ENCODE measurements at places on chromosomes 1 and 21.

DNA sequence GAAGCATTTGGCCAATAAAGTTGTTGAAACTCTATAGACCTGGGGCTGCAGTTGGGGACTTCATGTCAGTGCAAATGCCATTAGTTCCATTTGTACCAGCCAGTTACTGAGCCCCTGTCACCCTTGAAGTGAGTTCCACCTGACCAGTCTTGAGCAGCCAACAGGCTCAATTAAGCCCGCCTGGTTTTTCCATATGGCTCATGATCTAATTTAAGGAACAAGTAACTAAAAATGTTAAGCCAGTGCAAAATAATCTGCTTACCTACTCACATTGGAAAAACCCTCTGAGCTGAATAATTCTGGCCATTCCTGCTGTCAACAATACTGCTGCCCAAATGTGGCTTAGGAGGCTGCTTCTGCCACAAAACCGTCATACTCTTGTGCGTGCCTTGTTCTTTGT lies 21.6 kb downstream of the NSUN4 start:
- DNase-seq, result no peak

GRCh38 chr1:199851439-199852140 lies 175.9 kb upstream of the NR5A2 start:
- DNase-seq, result no peak

GRCh38 chr1:190226006-190226405 lies 251.7 kb downstream of the BRINP3 start:
- no peak for DNase-seq

DNA sequence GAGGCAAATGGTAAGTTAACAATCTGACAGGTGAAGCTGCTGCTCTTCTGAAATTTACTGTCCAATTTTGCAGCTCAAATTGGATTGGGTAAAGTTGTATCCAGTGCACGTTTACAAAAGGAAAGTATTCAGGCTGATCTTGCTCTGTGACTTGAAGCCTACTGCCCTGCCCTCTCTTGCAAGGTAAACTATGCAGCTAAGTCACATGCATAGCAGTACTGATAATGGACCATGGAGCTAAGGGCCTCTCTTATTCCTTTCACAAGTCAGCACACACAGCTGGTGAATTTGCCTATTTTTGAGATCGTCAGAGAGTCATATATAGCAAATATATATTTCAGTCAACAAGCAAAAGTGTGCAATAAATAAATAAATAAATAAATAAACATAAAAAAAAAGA lies 23.2 kb downstream of the XCL1 start:
- no peak for DNase-seq

DNA sequence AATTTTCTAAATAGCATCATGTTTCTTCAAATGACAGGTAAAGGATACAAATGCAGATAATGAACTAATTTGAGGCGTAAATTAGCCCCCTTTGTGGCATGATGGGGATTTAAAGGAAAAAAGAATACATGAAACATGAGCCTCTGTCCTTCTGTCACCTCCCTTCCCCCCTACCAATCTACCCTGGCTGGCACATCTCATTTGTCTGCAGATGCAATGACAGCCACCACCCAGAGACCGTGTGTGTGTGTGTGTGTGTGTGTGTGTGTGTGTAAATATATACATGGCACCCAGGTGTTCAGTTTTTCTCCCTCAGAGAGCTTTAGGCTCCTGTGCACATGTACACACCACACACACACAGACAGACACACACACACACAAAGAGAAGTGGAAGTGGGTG lies 451.1 kb downstream of the RWDD3 start:
- DNase-seq, result no peak

DNA sequence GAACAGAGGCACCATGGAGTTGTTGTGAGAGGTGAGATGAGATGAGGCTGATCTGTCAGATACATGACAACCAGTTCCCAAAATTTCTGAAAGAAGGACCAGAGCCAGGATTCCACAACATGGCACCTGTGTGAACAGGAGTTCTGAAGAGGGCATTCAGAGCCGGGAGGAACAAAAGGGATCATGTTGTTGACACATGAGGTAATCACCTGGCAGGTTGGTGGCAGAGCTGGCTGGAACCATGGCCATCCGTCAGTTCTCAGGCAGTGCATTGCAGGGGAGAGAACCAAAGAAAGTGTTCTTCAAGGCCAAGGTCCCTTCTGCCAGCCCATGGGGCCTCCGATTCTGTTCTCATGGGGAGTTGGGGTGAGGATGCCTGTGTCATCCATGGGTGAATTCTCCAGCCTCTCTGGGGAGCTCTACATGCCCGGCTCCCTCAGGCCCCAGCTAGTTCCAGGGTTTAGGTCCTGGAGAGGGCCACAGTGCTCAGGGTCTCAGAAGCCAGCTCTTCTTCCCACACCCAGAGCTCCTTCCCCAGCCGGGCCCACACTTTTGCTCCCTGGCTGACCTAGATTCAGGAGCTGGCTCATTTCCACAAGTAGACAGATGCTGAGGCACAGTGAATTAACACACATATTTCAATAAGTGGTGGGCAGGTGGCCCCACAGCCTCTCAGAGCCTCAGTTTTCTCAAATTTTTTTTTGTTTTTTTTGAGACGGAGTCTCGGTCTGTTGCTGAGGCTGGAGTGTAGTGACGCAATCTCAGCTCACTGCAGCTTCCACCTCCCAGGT lies 49.1 kb upstream of the CTPS1 start:
- no peak for DNase-seq

DNA sequence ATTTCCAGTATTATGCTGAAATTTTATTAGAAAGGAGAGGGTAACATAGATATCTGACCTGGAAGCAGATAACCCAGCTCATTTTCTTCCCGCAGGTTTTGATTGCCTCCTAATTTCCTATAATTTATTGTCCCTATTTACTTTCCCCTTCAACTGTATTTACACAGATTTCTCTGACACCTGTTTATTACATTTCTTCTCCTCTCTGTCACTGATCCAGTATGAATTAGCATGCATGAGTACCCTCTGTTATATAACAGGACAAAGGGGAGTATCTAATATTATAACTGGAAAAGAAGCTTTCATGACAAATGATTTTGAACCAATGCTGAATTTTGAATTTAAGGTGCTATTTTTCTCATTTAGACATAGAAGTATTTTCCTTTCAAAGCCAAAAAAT lies 37.4 kb downstream of the DENND1B start:
- DNase-seq, result no peak

DNA sequence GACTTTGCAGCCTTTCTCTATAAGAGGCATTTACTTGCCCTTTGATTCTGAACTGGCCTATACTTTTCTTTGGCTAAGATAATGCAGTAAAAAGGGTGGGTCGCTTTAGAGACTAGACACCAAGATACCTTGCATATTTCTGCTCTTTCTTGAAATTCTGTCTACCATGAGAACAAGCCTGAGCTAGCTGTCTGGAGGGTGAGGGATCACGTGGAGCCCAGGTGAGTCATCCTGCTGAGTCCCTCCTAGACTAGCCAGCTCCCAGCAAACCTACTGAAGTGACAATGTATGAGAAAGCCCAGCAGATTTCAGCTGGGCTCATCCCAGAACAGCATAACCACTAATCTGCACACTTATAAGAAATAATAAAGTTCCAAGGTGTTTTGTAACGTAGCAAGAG lies 408.0 kb upstream of the KAZN start:
- DNase-seq, result no peak

GRCh38 chr1:167301355-167301754 lies 80.7 kb downstream of the POU2F1 start:
- no peak for DNase-seq

- DNase-seq, result no peak
These were observed 1756.5 kb downstream of the NCAM2 start for GRCh38 chr21:22754746-22755145.

DNA sequence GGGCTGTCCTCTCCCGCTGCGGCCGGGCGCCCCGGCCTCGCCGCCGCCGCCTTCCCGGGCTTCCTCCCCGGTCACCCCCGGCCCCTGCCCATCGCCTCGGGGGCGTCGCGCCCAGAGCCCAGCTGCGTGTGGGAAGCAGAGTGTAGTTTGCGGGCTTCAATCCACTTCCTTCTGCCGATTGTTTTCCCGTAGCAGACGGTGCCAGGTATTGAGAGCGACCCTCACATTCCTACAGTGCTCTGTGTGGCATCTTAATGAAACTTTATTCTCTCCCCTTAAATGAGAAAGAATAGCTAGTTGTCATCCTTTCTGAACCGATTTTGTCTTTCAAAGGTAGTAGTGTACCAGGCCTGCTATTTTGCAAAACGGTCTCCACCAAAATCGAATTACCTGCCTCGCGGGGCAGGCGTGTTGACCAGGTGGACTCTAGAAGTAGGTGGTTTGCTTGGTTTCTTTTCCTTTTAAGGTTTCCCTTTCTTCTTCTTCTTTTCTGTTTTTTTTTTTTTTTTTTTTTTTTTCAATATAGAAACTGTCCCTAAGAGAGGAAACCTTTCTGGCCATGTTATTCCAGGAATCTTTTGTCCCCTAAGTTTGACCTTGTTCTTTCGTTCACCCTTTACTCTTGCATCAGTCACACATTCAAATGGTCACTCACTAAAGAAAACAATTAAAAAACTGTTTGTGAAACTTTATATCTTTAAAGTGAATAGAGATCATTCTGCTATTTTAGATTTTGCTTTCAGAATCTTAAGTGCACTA lies 881 bp downstream of the USP25 start:
- peak; percentile 30 for DNase-seq

DNA sequence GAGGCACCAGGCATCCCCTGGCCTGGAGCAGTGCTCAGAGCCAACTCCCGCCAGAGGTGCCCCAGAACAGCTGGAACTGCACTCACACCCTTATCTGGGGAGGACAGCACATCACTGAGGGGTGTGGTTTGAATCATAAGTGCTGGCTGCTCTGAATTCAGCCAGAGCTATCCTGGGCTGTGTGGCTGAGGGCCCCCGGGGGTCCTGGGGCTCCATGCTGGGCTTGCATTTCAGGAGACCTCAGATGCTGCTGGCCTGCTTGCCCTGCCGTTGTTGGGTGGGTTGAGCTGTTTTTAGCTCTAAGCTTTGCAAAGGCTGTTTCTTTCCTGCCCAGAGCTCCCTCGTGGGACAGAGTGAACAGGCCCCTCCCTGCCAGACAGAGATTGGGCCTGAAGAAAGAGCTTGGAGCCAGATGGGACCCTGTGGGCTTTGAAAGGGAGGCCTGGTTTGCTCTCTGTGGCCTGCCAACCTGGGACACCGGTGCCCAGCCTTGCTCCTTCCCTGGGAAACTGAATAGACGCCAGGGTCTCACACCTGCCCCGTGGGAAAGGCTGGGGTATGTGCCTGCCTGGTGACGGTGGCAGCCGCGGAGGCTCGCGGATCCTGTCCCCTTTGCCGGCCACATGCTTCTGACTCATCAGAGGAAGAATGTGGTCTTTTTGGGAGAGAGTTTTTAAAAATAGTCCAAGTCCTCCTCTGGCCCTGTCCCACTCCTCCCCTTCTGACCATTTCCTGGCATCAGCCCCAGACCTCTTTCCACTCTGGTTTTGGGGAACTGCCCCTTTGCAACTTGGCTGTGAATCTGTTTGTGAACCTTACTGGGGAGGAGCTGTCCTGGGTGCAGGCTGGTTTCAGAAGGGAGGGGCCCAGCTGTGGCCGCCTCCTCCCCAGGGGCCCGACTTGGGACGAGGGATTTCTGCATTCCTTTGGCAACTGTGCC lies 30.0 kb downstream of the ARHGEF10L start:
- DNase-seq, result peak; percentile 75

DNA sequence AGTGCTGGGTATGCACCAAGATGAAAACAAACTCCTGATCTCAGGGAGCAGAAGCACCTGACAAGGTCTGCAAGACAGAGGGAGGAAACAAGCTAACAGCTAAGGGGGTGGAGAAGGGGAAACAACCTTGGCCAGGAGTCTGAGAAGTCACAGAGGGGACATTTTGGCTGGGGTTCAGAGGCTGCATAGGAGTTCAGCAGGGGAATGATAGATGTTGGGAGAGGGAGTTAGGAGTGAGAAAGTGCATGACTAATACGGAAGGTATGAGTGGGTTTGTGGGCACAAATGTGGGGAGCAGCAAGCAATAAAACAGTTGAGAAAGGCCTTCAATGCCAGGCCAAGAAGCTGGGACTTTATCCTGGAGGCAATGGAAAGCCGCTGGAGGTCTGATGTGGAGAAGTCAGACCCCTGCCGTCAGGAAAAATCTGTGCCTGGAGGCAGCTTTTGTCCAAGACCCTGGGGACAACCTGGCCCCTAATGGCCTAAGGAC lies 16.4 kb downstream of the EPHA2 start:
- no peak for DNase-seq

DNA sequence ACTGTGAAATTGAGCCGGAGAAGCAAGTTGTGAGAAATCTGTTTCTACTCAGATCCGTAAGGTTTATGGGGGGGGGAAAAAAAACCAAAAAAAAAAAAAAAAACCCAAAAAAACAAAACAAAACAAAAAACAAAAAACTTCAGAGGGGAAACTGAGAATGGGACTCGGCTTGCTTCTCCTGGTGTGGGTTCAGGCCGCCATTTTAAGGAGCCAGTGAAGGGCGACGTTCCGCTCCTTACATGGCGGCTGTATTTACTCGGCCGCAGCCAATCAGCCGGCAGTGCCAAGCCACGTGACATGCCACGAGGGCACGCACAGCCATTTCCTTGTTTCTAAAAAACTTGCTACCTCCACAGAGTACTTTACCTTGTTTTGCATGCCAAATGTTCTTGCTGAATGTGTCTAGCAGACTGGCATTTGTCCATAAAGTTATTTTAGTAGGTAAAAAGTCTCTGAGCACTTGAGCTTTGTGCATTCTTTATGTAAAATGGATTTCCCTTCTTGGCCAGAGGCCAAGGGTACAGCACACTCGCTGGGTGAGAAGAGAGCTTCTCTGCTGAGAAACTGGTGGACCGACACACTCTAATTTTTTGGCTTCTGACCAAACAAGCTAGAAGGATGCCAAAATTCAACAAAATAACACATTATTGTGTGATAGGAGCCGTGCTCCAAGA lies 101.8 kb downstream of the NFIA start:
- peak; percentile 72 for DNase-seq

DNA sequence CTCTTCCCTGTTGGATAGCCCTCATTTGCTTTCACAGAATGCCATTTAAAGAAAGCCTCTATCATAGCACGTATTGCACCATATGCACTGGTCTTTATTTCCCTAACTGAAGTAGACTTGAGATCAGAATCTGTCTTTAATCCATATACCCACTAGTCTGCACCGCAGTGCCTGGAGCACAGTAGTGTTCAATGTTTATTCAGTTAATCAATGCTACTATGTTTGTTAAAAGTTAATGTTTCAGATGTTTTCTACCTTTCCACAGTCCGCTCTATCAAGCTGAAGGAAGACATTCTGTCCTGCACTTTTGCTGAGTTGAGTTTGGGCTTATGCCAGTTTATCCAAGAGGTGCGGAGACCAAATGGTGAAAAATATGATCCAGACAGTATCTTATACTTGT lies 139.2 kb downstream of the ZMYM4 start:
- no peak for DNase-seq

- no peak for DNase-seq
These were observed 276.1 kb downstream of the LMX1A start for GRCh38 chr1:165080253-165080896.

DNA sequence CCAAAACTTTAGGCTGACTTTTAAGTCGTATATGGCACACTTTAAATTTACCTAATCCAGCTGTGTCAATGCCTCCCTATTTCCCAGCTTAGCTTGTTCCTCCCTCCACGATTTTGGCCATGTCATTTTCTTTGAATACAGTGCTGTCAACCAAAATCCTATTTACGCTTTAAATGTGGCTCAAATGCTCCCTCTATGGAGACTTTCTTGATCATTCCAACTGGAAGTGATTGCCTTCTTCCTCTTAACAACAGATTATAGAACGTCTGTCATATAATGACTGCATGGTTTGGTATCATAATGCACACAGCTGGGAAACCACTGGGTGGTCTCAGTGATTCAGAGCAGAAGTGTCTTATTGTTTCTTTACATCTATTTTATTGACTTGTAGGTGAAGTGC lies 18.9 kb upstream of the BATF3 start:
- no peak for DNase-seq

- no peak for DNase-seq
These were observed 1004.2 kb downstream of the TTLL7 start for GRCh38 chr1:82994616-82995263.
